ENCODE measurements at places on chromosomes 11 and 22. TPM values are rescaled to one million over a fixed set of nuclear protein-coding genes. Genes with fewer than 3 reads are reported as not detected.

OR52N4 gene
- total RNA-seq: not detected

GRIA4 gene
- 1.6 TPM for total RNA-seq

DNA sequence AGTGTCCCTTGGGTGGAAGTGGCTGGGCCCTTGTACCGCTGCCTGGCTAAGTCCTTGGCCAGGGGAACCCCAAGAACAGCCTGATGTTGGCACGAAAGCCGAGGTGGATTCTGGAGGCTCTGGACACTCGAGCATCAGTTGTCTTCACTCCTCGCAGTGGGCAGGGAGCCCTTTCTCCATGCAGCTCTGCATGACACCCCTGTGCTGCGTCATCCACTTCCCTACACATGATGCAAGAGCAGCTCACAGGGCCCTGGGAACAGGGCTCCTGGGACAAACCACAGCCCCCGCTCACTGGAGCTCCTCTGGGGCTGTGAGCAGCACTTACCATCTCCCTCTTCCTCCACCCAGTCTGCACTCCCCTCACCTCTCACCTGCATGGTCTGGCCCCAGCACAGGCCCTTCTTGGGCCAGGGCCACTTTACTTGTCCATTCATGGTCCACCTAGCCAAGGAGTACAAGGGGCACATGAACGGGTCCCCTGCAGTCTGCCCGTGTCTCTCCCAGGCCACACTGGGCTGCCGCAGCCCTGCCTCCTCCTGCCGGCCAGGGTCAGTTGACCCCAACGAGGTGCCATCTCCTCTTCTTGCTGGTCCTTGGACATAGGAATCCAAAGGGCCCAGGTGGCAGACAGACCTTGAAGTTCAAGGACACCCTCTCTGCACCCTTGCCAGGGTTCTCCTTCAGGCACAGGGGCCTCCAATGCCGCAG is 66.5 kb downstream of the IGF2 start:
- no peak for DNase-seq

- no peak for DNase-seq
Observed at GRCh38 chr11:93528757-93529645, 14.2 kb downstream of the SMCO4 start.

- no peak for DNase-seq
Observed at GRCh38 chr11:119194811-119195440, 9.7 kb downstream of the NHERF4 start.

All from mucosa of descending colon (tissue), 3 donors.